NCI-H748 treated with DMSO at 0.1 percent for 48 hours (cell line): ENCODE measurements at places on chromosomes 1 and 21.

GRCh38 chr1:11671544-11672286 is 7.7 kb downstream of the FBXO6 start:
- DNase-seq, result no peak

GRCh38 chr1:83055391-83056170 is 943.4 kb downstream of the TTLL7 start:
- DNase-seq, result no peak

DNA sequence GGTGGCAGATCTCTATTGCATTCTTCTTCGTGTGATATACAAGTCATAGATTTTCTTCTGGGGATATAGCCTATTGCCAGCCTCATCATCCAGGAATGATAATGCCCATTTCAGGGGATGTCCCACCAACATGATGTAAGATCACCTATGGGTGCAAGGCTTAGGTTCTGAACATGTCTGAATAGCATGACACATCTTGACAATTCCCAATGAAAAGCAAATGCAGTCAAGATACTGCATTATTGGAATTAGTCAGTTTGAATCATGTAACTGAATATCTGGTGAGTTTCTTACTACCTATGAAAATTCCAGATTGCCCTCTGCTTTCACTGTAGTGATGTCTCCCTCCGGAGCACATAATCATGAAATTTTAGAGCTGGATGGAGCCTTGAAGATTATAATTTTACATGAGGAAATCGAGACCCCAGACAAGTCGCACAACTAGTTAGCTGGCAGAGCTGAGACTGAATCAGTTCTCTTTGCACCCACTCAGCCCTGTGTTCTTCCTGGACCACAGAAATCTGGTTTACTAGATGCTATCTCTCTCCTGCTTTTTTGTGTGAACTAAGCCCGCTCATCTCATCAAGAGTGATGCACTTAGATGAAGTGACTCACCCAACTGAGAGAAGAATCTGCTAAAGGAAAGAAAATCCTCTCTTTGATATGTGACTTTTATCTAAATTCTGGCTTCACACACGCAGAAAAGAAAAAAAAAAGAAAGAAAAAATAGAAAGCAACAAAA is 65.0 kb downstream of the WDR64 start:
- DNase-seq, result no peak

DNA sequence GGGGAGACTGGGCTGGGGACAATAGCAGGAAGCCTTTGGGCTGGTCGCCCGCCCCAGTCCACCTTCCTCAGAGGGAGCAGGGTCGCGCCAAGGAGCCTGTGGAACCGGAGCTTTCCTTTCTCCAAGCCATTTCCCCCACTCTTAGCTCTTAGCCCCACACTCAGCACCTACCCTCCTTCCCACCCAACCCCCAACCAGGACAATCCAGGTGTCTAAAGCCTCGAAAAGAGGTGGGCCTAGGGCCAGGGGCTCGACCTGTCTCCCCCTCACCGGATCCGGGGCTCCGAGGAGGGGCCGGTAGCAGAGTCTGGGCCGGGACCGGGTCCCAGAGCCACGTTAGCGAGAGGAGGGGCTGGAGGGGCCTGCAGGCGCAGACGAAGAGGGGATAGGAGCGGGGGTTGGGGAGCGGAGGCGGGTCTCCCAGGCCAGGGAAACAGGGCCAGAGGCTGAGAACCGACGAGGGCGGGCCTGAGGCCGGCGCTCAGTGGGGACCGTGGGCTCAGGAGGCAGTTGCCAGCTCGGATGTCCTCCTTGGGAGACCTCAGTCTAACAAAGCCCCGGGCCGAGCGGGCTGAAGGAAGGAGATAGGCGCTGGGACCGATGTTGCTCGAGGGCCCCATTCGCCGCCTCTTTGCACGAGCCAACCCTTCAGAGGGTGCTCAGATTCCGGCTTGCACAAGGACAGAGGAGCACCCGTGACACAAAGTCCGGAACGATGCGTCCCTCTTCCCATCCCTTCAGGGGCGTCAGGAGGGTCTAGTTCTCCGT is 943 bp downstream of the SEMA6C start:
- no peak for DNase-seq

GRCh38 chr1:21896652-21897532 is 40.2 kb downstream of the HSPG2 start:
- DNase-seq, result no peak

DNA sequence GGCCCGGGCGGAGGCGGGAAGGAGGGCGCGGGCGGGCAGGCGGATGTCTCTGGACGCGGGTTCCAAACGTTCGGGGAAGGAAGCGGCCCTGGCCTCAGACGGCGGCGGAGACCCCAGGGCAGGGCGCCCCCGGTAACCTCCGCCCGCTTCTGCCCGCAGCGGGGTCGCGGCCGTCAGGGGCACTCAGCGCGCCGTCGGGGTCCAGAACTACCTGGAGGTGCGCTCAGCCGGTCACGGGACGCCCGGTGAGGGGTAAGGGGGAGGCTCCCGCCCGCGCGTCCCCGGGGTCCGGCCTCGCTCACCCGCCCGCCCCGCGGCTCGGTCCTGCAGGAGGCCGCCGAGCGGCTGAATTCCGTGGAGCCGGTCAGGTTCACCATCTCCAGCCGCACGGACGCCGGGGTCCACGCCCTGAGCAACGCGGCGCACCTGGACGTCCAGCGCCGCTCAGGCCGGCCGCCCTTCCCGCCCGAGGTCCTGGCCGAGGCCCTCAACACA is 406 bp downstream of the PUSL1 start:
- no peak for DNase-seq

GRCh38 chr1:71054791-71055190 is 7.2 kb upstream of the PTGER3 start:
- DNase-seq, result no peak

DNA sequence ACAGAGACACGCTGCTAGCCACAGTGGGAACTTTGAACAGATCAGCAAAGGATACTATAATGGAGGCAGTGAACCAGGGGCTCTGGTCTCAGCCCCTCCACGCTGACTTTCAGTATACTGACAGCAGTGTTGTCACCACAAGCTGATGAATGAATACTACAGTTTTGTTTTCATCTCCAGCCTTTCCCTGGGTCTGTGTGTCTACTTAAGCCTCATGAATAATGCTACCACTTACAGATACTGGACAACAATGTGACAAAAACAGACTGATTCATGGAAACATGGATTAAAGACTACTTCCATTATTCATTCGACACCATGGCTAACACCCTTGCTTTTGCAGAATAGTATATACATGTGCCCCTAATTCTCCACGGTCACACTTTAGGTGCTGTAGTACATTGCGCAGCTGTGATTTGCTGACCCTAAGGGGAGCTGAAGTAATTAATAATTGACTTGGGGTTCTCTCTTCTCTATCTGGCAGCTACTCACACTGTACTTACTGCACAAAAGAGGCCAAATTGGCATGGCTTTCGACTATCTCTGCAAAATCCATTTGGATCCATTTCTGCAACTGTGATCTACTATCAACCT is 203.2 kb upstream of the LYPLAL1 start:
- no peak for DNase-seq
